Body of pancreas (tissue), 4 donors: ENCODE measurements at places on chromosomes 4 and X. TPM values are rescaled to one million over a fixed set of nuclear protein-coding genes. Genes with fewer than 3 reads are reported as not detected.

GRCh38 chr4:143337600-143338287, 1.1 kb downstream of the GAB1 start:
- peak; percentile 53 for DNase-seq

DNA sequence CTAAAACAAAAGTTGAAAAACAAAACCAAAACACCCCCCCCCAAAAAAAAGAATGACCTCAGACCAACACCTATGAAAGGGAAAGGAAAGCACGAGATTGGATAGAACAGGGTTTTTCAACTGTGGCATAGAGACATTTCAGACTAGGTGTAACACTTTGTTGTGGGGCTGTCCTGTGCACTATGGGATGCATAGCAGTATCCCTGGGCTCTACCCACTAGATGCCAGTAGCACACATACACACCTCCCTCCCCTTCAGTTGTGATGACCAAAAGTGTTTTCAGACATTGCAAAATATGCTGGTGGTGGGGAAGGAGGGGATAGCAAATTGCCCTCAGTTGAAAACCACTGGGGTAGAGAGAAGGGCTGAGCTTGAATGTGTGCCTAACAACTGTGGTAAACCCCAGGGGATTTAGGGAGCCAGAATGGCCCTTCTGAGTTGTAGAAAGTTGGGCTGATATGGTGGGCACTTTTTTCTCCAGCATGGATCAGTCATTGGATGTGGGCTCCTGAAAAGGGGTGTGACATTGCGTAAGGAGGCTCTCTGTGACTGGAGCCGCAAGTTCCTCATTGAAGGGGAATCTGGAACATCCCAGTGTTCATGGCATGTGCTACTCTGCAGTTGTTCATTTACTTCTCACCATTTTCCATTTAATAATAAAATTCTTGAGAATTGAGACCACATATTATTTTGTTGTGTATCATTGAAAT, 8.8 kb upstream of the GEMIN8 start:
- DNase-seq: no peak

The MAGEA1 gene
- total RNA-seq: not detected

DNA sequence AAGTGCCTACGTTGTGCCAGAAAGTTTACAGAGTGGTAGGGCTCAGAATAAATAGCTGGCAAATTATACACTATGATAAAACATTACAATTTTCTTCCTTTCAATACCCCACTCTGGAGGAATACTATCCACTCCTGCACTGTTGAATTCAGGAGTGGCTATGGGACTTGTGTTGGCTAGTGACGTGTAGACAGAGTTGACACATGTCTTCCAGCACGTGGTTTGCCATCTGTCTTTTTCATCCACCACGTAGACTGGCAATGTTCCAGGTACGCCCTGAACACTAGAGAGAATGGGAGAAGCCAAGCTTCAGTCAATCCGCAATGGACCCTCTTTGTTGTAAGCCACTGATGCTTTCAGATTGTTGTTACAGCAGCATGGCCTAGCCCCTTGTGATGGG, 168.8 kb upstream of the RBPJ start:
- DNase-seq: no peak

The FGA gene
- 1.0 TPM for total RNA-seq

DNA sequence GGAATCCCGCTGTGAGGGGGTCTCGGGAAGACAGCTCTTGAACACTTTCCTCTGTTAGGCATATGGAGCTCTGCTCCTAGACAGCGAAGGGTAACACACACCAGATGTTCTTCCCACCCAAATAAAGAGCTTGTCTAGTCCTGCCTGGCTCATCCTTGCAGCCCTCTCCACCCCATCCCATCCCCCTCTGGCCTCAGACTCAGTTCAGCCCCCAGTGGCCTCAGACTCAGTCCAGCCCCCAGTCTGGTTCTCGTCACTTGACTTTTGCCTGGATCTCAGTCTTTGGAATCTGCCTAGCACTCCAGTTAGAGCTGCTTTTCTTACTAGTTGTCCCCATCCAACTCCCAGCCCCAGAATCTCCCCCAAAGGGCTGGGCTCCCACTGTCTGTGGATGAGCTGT, 14.9 kb downstream of the RAB33A start:
- DNase-seq: no peak

The FATE1 gene
- not detected for total RNA-seq

DNA sequence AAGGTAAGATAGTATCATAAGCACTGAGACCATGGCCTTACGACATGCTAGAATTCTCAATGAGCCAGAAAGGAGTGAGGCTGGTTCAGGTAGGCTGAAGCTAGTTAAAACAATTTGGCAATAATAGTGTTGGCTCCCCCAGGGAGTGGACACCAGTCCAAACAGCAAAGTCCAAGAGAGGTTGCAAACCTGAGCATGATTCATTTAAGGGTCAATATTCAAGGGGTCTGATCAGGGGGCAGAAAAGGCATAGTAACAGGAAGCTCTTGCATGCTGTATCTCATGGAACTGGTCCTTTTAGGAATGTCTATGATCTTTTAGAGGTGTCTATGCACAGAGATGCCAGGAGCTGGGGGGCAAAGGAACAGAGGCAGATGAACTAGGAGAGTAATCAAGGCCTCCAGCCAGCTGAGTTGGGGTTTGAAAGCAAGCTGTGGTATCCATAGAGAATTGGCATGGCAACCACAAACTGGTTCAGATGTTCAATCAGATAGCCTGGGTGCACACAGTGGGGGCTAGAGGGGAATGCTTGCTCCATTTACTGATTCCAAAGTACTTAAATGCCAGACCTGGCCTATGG, 5.1 kb downstream of the GJB1 start:
- DNase-seq: no peak

DNA sequence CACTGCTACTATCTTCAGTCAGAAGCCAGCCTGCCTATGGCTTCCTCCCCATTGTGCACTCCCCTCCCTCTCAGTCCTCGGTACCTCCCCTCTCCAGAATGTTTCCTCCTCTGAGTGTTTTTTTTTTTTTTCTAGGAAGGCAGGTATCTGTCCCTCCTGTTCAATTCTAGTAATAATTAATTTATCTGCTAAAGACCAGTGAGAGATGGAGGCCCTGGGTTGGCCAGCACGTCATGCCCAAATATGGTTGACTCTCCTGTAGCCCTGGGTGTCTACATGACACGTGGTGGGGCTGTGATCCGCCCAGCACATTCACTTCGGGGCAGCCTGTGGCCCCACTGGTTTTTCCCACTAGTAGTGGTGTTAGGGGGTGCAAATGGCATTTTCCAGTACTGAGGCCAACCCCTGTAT, 1.8 kb downstream of the FLNA start:
- DNase-seq: peak; percentile 28

DNA sequence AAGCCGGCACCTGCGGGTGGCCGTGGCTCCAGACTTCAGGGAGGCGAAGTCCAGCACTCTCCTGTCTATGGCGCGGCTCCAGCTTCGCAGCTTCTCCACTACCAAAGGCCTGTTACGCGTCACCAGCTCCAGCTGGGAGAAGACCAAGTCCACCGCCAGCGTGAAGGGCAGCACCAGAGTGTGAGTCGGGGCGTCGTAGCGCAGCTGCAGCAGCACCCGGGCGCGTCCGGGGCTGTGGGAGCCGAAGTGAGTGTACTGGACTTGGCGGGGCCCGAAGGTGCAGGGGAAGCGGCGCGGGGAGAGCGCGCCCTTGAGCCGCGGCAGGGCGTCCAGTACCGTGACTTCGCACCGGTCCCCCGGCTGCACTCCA, 444 bp downstream of the FREM3 start:
- DNase-seq: peak; percentile 37

GRCh38 chrX:13270360-13270759, 49.5 kb downstream of the ATXN3L start:
- DNase-seq: no peak

- DNase-seq: no peak
Observed at GRCh38 chr4:67575232-67576058, 16.9 kb downstream of the STAP1 start.

GRCh38 chr4:105057370-105058105, 89.1 kb upstream of the TET2 start:
- no peak for DNase-seq

The EIF1AX gene
- 23.4 TPM for total RNA-seq

GRCh38 chr4:176300565-176300964, 19.2 kb upstream of the SPCS3 start:
- no peak for DNase-seq

DNA sequence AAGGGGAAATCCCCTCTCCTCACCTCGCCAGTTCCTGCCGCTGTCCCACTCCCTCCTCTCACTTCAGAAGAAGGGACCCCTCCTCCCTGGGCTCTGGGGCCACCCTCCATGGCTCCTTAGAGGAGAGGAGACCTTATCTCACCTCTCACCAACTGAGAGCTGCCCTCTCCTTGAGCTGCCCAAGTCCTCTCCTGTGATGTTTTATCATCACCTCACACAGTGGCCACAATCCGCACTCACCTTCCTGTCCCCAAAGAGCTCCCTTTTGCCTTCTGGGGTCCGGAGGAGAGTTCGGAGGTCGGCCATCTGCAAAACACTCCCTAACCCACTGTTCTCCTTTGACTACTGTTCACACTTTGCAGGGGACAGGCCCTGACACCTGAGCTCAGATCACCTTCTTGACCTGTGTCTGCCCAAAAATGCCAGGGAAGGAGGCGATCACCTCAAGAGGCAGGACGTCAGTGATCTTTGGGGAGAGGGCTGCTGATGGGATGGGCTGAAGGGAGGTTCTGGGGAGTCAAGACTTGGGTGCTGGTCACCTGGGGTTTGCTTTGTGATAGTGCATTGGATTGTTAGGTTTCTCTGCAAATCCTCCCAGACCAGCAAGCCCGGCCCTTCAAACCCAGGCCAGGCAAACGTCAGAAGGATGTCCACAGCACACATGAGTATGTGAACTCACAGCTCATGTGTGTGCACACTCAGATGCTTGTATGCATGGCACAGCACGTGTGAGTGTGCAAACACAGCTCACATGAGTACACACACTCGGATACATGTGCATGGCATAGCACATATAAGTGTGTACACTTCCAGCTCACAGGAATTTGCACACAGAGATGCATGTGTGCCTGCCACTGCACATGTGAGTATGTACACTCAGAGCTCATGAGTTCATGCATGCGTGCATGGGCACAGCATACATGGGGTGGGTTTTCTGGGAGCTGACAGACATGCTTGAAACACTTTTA, 41.8 kb downstream of the HTRA3 start:
- peak; percentile 3 for DNase-seq

- DNase-seq: no peak
Observed at GRCh38 chrX:123590842-123591486, 141.9 kb downstream of the THOC2 start.

The RTL5 gene
- 2.3 TPM for total RNA-seq

The CLCN3 gene
- 40.5 TPM for total RNA-seq

DNA sequence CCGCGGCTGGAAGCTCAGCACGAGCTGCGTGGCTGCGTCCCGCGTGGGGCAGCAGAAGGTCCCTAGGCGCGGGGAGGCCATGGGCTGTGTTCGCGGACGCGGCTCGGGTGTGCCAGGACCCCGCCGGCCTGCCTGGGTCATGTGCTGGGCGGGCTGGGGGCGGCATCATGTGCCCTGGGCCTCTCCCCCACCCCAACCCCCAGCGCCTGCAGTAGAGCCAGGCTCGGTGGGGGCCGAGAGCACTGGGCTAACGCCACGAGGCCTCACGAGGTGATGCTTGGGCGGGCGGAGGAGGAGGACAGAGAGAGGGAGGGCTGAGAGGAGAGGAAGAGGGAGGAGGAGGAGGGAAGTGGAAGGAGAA, at the start of gene GPR143:
GPR143 (minus strand) TSS at position 111 of the 361 bp plus-strand sequence; CDS start at position 81, 30 bp downstream.
- DNase-seq: no peak

- DNase-seq: no peak
Observed at GRCh38 chrX:118219866-118220265, 103.3 kb upstream of the KLHL13 start.

DNA sequence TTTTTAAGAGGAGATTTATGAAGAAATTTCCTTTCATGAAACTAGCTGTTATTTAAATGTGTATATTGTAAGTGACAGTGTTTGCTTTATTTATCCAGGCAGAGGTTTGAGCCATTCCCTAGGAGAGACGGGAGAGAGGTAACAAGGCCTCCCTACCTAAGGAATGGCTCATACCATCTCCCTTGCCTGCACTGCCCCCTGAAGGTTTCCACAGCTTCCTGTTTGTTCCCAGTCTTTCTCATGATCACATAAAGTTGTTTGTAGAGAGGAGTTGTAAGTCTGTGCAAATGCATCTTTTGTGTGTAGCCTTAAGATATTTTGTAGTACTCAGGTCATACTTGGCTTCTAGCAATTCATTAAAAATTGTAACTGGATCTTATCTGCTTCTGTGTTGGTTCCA, 1504.5 kb upstream of the PCDH10 start:
- peak; percentile 4 for DNase-seq

The UGT2B17 gene
- not detected for total RNA-seq

DNA sequence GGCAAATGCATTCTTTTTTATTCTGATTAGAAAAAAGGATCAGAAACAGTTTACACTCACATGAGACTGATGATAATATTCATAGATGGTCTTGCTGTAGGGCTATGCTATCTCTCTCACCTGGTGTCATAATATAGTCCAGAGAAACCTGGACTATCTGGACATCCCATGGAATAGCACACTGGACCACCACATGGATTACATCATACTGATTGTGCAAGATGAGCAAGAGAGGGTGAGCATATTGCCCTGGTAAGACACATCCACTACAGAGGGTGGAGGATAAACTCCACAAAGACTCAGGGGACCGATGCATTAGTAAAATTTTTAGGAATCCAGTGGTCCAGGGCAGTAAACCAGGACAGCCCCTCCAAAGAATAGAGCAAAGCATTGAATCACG, 8.2 kb downstream of the SYN1 start:
- no peak for DNase-seq

DNA sequence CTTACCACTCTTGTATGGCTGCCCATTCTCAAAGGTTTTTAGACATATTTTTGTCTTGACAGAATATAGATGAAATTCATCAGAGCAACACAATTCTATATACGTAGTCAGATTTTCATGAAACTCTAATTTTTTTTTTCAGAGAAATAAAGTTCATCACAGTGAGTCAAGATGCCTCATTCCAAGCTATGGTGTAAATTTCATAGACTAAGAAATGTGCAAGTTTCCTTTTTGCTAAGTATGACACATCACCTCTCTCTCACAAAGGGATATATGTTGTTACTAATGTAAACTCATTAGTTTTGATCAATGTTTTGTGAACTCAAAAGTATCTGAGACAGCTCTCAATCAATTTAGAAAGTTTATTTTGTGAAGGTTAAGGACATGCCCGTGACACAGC, 60.4 kb upstream of the ATXN3L start:
- no peak for DNase-seq

- no peak for DNase-seq
Observed at GRCh38 chr4:123315617-123316016, 81.0 kb upstream of the SPRY1 start.

The CYTL1 gene
- 3.1 TPM for total RNA-seq

The NAA11 gene
- not detected for total RNA-seq

The ASB5 gene
- total RNA-seq: not detected

GRCh38 chr4:165700855-165701254, 172.2 kb upstream of the TLL1 start:
- no peak for DNase-seq

The CTAG1A gene
- not detected for total RNA-seq
